ENCODE measurements at places on chromosomes 5 and 9.

GRCh38 chr5:110054240-110054639, 364.5 kb downstream of the MAN2A1 start:
- DNase-seq: peak; percentile 97

GRCh38 chr5:74056107-74056788, 430.3 kb downstream of the ARHGEF28 start:
- no peak for DNase-seq

GRCh38 chr5:33588654-33589372, 148.0 kb downstream of the TARS1 start:
- DNase-seq: peak; percentile 60

GRCh38 chr5:107704681-107705401, 34.1 kb upstream of the EFNA5 start:
- no peak for DNase-seq

DNA sequence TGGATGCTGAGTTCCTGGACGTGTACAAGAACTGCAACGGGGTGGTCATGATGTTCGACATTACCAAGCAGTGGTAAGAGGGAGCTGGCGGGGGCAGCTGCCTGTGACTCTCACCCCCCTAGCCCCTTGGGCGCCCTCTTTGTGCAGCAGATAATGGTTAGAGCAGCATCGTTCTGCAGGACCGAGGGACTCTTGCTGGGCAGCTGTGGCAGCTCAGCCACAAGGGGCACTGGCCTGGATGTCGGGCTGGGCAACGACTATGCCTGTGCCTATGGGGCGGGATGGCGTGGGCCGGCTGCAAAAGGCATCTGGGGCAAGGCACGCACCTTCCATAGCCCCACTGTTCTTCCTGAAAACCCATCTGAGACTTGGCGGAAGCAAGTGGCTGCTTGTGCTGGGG, 12.9 kb upstream of the AJM1 start:
- no peak for DNase-seq

GRCh38 chr5:154393850-154394249, 51.9 kb upstream of the SAP30L start:
- no peak for DNase-seq

- DNase-seq: peak; percentile 46
These were observed 52.1 kb downstream of the EPB41L4A start for GRCh38 chr5:112366987-112367386.
